ENCODE measurements at places on chromosomes 12 and 14.

DNA sequence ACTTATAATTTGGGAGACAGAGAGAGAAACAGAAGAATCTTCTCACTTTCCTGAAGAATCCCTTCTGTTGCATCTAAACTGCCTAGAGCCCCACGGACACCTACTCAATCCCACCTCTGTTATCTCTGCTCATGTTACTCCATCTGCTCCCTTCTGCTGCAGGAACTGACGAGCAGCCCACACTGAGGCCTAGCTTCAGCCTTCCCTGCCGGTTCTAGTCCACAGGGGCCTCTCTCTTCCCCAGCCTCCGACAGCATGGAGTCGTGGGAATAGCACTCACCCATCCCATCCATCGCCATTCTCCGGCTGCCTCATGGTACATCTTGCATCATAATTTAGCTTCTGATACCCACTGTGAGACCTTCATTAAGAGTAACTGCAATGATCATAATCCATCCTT is 4.0 kb downstream of the RAB15 start:
- peaks cover 12% of the 10 kb centered on the region for H3K4me1 ChIP-seq
- no peak overlapping the region for H3K4me3 ChIP-seq
- DNase-seq = no peak

- no peak overlapping the region for H3K27ac ChIP-seq
- no peaks in the 10 kb centered on the region for H3K4me1 ChIP-seq
- no peak for DNase-seq
- H3K4me3 ChIP-seq = no peak overlapping the region
Observed at GRCh38 chr14:91606851-91607250, 96.7 kb upstream of the PPP4R3A start.

DNA sequence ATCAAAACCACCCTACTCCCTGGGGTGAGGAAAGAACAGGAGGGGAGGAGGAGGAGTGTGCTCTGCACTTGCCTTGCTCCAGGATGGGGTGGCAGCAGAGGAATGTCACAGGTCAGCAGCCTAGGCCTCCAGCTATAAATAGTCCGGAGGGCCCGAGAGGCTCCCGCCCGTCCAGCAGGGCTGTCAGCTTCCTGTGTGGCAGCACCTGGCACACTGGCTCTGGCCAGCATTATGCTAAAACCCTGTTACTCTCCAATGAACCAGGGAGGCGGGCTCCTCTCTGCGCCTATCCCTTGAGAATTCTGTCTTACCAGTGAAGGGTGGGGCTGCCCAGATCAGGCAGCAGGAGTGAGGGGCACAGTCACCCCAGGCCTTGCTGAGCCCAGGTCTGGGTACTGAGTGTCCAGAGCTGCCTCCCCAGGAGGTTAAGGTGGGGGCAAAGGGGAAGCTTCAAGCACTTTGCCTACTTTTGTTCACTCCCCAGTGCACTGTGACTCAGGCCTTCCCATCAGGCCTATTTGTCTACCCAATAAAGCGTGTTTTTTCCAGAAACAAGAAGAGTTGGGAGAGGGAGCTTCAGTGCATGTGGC is 1.2 kb upstream of the COX14 start:
- H3K27ac ChIP-seq = peak overlapping the region; percentile 79
- H3K27me3 ChIP-seq = no peaks in the 10 kb centered on the region
- peaks cover 3% of the 10 kb centered on the region for H3K36me3 ChIP-seq
- no peak for DNase-seq
- no peaks in the 10 kb centered on the region for H3K4me1 ChIP-seq

- H3K4me1 ChIP-seq = no peaks in the 10 kb centered on the region
- no peak for DNase-seq
- no peak overlapping the region for H3K4me3 ChIP-seq
- H3K36me3 ChIP-seq = no peaks in the 10 kb centered on the region
- no peaks in the 10 kb centered on the region for H3K27me3 ChIP-seq
Observed at GRCh38 chr14:106013879-106014376, 487.5 kb downstream of the TMEM121 start.

GRCh38 chr12:122035292-122035691 is 13.6 kb downstream of the BCL7A start:
- no peaks in the 10 kb centered on the region for H3K4me1 ChIP-seq
- no peak overlapping the region for H3K4me3 ChIP-seq
- H3K27ac ChIP-seq = no peak overlapping the region
- H3K27me3 ChIP-seq = no peaks in the 10 kb centered on the region

- no peaks in the 10 kb centered on the region for H3K27me3 ChIP-seq
- DNase-seq = no peak
- H3K4me1 ChIP-seq = no peaks in the 10 kb centered on the region
- H3K36me3 ChIP-seq = no peaks in the 10 kb centered on the region
- no peak overlapping the region for H3K27ac ChIP-seq
Observed at GRCh38 chr12:52713960-52714886, 10.9 kb upstream of the KRT77 start.

DNA sequence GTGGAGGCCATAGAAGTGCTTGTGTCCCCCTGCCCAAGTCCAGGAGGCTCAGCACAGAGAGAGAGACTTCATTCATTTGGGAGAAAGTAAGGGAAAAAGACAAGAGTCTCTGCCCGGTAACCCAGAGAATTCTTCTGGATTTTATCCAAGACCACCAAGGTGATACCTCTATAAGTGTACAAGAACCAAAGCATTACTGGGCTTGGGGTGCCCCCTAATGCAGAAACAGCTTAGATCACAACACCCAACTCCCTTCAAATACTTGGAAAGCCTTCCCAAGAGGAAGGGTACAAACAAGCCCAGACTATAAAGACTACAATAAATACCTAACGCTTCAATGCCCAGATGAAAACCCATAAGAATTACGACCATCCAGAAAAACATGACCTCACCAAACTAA is 119.7 kb upstream of the PDE3A start:
- no peaks in the 10 kb centered on the region for H3K27me3 ChIP-seq
- no peaks in the 10 kb centered on the region for H3K36me3 ChIP-seq
- DNase-seq = no peak
- no peak overlapping the region for H3K27ac ChIP-seq
- H3K4me1 ChIP-seq = no peaks in the 10 kb centered on the region

DNA sequence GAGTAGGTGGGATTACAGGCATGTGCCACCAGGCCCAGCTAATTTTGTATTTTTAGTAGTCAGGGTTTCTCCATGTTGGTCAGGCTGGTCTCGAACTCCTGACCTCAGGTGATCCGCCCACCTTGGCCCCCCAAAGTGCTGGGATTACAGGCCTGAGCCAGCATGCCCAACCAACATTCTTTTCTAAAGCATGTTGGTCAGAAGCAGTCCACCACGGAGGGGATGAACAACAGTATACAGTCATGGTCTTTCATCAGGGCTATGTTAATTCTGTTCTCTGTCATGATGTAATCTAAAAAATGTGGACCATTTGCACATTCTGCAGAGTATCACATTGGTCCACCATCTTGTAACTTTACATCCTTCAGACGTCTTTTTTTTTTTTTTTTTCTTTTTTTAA is 3.6 kb downstream of the MRPL51 start:
- no peak overlapping the region for H3K4me3 ChIP-seq
- no peaks in the 10 kb centered on the region for H3K27me3 ChIP-seq
- H3K4me1 ChIP-seq = no peaks in the 10 kb centered on the region
- H3K36me3 ChIP-seq = no peaks in the 10 kb centered on the region
- H3K27ac ChIP-seq = no peak overlapping the region

GRCh38 chr14:44462381-44462780 is 44.7 kb downstream of the FSCB start:
- no peak overlapping the region for H3K4me3 ChIP-seq
- no peak overlapping the region for H3K27ac ChIP-seq
- H3K36me3 ChIP-seq = no peaks in the 10 kb centered on the region
- no peaks in the 10 kb centered on the region for H3K4me1 ChIP-seq

- DNase-seq = peak; percentile 71
- no peaks in the 10 kb centered on the region for H3K27me3 ChIP-seq
- peak overlapping the region; percentile 74 for H3K27ac ChIP-seq
- H3K4me1 ChIP-seq = peaks cover 55% of the 10 kb centered on the region
- peak overlapping the region; percentile 51 for H3K4me3 ChIP-seq
- H3K36me3 ChIP-seq = no peaks in the 10 kb centered on the region
Observed at GRCh38 chr14:85533023-85533860, 3.3 kb downstream of the FLRT2 start.

DNA sequence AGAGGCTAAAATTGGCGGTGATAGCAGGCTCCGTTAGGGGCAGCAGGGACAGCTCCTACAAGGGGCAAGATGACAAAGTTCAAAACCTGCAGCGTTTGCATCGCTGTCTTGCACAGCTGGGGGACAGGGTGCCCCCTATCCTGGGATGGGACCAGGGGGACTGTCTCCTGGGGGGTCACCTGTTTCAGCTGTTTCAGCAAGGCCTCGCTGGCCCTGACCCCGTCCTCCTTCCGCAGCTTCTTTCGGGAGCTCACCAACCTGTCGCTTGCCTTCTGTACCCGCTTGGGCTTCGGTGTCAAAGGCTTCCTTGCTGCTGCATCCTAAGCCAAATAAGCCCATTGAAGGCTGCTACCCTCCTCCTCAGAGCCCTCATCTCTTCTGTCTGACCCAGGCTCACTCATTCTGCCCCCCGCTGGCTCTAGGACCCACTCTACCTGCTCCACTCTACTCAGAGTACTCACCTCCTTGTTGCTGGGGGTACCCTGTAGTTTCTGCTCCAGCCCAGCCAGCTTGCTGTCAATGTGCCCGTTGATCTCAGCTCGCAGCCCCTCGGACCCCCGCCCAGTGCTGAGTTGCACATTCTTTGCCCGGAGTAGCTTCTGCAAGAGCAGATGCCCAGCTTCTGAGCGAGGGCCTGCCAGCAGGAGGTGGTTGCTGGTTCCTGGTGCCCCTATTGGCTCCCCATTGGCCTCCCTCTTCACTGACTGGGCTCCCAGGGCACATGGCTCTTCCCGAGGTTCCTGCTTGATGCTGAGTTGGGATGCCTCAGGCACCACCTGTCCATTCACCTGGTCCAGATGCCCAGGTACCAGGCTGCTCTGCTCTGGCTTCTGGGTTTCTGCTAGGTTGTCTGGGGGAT is 12.4 kb upstream of the PRKAG1 start:
- H3K4me1 ChIP-seq = no peaks in the 10 kb centered on the region
- no peak overlapping the region for H3K4me3 ChIP-seq
- H3K36me3 ChIP-seq = peaks cover 45% of the 10 kb centered on the region
- H3K27ac ChIP-seq = no peak overlapping the region

DNA sequence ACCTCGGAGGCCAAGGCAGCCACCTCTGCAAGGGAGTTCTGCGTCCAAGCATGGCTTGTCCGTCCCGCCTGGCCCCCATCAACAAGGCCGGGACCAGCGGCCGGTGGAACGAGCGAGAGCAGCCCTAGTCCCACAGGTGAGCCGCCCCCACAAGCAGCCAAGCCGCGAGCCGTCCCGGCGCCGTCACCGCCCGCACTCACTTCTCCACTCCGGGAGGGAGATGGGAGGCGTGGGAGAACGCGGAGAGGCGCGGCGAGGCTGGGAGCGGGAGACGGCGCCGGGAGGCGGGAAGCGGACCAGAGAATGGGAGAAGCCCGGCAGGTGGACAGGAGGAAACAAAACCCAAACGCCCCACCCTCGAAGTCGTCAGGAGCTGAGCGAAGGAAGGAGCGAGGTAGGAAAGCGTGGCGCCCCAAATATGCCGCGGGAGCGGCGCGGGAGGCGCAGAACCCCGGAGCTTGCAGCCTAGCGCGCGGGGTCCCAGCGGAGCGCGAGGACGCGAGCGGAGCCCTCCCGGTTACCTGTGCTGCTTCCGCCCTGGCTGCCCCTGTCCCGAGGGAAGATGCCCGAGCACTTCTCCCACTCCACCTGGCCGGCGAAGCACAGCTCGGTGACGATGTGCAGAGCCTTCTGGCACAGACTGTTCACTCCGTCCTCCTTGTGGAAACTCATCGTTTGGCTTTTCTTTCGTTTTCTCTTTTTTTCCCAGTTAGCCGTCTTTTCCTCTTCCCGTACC is 600 bp downstream of the SYT10 start:
- no peaks in the 10 kb centered on the region for H3K4me1 ChIP-seq
- H3K27me3 ChIP-seq = no peaks in the 10 kb centered on the region
- no peaks in the 10 kb centered on the region for H3K36me3 ChIP-seq
- H3K27ac ChIP-seq = peak overlapping the region; percentile 78
- peak overlapping the region; percentile 53 for H3K4me3 ChIP-seq

DNA sequence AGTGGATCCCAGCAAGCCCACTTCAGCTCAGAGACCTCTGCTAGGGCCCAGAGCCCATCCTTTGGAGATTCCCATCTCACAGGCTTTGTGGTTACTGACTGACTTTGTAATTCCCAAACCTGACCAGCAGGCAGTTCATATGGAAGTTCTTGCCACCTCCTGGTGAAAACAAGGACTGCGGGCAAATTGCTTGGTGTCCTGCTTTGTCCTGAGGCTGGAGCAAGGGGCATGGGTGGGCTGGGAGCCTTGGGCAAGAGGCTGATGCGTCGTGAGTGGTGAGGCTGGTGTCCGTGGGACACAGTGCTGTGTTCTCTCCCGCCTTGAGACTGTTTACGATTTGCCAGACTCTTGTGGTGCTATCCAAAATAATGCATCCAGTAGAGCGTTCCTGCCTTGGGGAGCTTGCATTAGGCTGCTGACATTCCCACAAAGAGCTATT is 91.0 kb downstream of the LRRC74A start:
- DNase-seq = peak; percentile 67
- peaks cover 67% of the 10 kb centered on the region for H3K4me1 ChIP-seq
- peak overlapping the region; percentile 91 for H3K27ac ChIP-seq

- no peaks in the 10 kb centered on the region for H3K4me1 ChIP-seq
- H3K27me3 ChIP-seq = no peaks in the 10 kb centered on the region
- no peak overlapping the region for H3K4me3 ChIP-seq
- H3K27ac ChIP-seq = no peak overlapping the region
- DNase-seq = no peak
Observed at GRCh38 chr12:85831327-85831990, 4.8 kb downstream of the RASSF9 start.

GRCh38 chr12:3083241-3083920 is 6.2 kb downstream of the TSPAN9 start:
- H3K4me1 ChIP-seq = no peaks in the 10 kb centered on the region
- H3K4me3 ChIP-seq = no peak overlapping the region

- no peaks in the 10 kb centered on the region for H3K27me3 ChIP-seq
- DNase-seq = no peak
- H3K36me3 ChIP-seq = peaks cover 3% of the 10 kb centered on the region
- H3K4me3 ChIP-seq = no peak overlapping the region
- H3K27ac ChIP-seq = no peak overlapping the region
- H3K4me1 ChIP-seq = no peaks in the 10 kb centered on the region
Observed at GRCh38 chr12:66127650-66128049, 2.9 kb downstream of the LLPH start.

DNA sequence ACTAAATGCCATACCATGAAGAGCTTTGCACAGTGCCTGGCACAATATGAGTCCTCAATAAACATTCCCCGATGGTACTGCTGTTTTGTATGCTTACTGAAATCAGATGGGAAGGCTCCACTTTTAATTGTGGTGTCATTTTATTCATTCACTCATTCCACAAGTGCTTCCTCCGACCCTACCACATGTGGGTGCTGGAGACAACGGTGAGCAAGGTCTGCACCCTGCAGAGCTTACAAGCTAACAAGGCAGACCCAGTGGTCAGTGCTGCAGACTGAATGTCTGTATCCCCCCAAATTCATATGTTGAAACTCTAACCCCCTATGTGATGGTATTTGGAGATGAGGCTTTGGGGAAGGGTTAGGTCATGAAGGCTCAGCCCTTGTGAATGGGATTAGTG is 48.3 kb downstream of the RFX4 start:
- no peak overlapping the region for H3K27ac ChIP-seq
- no peak for DNase-seq
- H3K4me3 ChIP-seq = no peak overlapping the region
- H3K36me3 ChIP-seq = no peaks in the 10 kb centered on the region
- H3K4me1 ChIP-seq = peaks cover 4% of the 10 kb centered on the region

GRCh38 chr14:64401949-64402348 is 13.8 kb downstream of the MTHFD1 start:
- no peak overlapping the region for H3K4me3 ChIP-seq
- H3K27me3 ChIP-seq = no peaks in the 10 kb centered on the region
- no peak overlapping the region for H3K27ac ChIP-seq
- peaks cover 4% of the 10 kb centered on the region for H3K4me1 ChIP-seq
- peaks cover 48% of the 10 kb centered on the region for H3K36me3 ChIP-seq

GRCh38 chr12:18595412-18595811 is 142.4 kb downstream of the PLCZ1 start:
- H3K4me1 ChIP-seq = no peaks in the 10 kb centered on the region
- no peaks in the 10 kb centered on the region for H3K36me3 ChIP-seq
- H3K4me3 ChIP-seq = no peak overlapping the region
- H3K27ac ChIP-seq = no peak overlapping the region

Data from tibial nerve (tissue), 4 donors.